ENCODE measurements at places on chromosomes 5 and 9.

DNA sequence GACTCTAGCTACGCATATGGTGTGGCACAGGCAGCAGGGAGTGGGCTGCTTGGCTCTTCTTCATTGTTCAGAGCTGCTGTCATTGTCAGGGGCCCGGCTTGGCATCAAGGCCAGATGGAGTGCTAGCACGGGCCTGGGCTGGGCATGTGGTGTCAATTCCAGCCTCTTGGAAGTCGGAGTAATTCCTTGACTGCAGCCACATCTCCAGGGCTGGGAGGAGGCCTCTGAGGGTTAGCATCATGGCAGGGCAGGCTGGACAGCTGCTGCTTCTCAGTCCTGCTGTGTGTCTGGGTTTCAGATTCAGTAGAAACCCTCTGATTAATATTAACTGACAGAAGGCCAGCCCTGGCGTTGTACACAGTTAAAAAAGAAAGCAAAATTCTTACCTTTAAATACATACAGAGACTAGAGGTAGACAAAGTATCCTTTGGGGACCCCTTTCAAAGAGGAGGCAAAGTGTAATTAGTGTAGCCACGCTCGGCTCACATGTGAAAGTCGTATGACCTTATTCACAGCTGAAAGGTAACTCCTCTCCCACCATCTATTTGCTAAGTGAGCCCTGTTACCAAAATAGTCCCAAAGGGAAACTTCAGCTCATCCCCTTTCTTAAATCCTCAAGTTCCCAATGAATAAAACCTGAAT, 126.4 kb downstream of the DOCK2 start:
- DNase-seq = no peak

DNA sequence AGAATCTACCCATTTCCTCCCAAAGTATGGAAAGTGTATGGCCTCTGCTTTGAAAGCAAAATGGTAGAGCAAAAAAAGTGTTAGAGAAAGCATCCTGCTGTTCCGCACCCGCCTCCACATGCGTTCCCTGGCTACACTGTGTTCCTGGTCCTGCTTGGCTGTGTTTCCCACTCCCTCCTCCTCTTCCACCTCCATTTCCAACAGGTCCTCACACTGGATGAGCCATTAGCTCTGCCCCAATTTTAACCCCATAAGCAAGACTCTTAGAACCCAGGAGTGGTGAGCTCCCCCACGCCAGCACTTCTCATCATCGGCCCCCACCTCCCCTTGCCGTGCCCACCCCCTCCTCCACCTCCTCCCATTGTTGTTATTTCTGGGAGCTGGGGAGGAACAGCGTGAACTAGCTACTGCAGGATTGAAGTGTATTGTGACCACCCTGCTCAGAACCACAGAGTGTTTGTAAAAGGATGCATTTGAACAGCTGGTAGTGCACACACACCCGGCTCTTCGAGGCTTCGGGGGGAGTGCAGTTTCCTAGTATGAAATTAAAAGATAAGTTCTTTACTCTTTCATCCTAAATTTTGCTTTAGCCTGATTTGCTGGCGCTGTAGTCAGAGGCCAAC, 120.0 kb downstream of the PDZD2 start:
- no peak for DNase-seq

DNA sequence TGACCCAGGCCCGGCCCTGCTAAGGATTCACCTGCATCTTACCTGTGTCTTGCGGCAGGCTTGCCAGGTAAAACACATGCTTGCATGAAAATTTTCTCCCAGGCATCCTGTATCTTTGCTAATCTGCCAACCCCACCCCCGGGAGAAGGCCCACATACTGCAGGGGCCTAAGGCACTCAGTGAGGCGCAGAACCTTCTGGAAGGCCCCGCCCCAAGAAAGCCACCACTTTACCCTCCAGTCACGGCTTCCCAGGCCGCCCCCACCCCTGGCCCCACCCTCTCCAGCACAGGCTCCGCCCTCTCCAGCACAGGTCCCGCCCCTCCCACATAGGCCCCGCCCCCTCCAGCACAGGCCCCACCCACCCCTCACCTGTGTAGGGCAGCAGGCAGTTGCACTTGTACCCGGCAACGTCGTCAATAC, 29.8 kb upstream of the SEC16A start:
- no peak for DNase-seq

DNA sequence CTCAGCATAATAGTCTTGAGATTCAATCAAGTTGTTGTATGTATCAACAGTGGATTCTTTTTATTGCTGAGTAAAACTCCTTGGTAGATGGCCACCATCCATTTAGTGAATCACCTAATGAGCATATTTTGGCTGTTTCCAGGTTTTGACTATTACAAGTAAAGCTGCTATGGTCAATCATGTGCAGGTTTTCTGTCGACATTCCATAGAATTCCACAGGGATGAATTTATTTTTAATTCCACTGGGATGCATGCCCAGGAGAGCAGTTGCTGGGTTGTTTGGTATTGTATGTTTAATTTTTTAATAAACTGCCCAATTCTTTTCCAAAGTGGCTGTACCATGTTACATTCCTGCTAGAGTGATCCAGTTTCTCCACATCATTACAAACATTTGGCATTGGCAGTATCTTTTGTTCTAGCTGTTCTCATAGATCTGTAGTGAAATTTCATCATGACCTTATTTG, 10.5 kb upstream of the S1PR3 start:
- DNase-seq = no peak

GRCh38 chr5:58666598-58667581, 84.0 kb downstream of the RAB3C start:
- no peak for DNase-seq

DNA sequence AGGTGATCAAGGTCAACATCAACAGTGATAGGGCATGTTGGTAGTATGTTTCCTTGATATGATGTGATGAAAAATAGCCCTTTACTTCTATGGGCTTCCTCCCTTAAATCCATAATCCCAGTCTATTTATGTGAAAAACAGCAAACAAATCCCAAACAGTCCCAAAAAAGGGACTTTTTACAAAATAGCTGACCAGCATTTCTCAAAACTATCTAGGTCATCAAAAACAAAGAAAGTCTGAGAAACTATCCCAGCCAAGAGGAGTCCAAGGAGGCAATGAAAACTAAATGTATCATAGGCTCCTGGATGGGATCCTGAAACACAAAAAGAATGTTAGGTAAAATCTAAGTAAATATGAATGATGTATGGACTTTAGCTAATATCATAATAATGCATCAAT, 71.2 kb downstream of the MARCHF3 start:
- DNase-seq = no peak

- no peak for DNase-seq
These were observed 30.3 kb upstream of the MAST4 start for GRCh38 chr5:66565878-66566277.

- no peak for DNase-seq
These were observed 15.6 kb upstream of the BTNL9 start for GRCh38 chr5:181024245-181025064.

- DNase-seq = no peak
These were observed 374.9 kb downstream of the TLE1 start for GRCh38 chr9:81314490-81314889.

DNA sequence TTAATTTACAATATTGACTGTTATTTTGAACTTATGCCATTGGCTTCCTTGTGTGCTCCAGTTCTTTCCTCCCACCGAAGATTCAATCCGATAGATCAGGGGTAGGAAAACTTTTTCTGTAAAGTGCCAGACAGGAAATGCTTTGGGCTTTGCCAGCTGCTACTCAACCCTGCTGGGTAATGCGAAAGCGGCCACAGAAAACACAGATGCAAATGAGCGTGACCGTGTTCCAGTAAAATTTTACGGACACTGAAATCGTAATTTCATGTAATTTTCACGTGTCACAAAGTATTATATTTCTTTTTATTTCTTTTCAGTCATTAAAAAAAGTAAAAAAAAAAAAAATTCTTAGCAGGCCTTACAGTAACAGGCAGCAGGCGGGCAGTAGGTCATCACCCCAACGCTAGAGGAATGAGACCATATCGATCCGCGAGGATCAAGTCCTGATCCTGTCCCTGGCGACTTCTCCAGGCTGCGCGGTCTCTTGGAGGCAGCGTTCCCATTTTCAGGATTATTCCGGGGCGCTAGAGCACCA, 599 bp downstream of the NMRK1 start:
- DNase-seq = no peak

DNA sequence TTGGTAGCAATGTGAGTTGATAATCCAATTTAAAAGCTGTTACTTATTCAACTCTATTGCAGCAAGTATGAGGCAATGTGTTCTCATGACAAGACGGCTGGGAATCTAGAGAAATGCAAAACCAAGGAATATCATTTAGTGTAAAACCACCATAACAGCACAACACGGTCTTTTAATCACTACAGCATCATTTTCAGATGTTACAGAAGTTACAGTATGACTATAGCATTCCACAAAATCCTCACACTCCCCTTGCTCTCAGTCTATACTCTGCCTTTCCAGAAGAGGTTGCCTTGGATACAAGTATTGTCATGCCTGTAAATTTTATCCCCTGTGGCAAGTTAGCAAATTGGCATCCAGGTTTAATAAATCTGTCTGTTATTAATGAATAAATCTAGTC, 28.6 kb upstream of the TAS2R1 start:
- DNase-seq = no peak

GRCh38 chr5:54001976-54002775, 308.2 kb downstream of the ARL15 start:
- DNase-seq = no peak

DNA sequence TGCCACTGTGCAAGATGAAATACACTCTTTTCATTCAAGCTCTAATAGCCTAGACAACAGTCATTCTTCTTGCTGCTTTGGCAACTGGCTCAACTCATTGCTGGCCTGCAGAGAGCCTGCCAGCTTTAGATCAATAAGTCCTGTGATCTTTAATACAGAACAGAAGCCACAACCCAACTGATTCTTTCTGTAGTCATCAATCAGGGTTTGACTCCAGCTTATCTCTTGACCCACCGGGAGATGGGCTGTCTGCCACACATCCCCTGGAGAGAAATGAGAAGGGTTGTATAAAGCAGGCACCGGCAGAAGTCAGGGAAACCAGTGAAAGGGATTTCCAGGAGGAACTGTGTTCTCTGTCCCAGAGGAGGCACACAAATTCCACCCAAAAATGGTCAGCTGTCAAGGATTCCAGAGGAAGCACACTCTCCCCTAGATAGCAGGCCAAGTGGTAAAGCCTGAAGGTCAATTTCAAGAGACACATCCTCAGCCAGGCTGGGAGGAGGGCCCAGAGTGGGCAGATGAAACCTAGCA, 24.5 kb downstream of the LHFPL2 start:
- DNase-seq = no peak

GRCh38 chr5:56705217-56705616, 110.1 kb upstream of the MAP3K1 start:
- DNase-seq = no peak

DNA sequence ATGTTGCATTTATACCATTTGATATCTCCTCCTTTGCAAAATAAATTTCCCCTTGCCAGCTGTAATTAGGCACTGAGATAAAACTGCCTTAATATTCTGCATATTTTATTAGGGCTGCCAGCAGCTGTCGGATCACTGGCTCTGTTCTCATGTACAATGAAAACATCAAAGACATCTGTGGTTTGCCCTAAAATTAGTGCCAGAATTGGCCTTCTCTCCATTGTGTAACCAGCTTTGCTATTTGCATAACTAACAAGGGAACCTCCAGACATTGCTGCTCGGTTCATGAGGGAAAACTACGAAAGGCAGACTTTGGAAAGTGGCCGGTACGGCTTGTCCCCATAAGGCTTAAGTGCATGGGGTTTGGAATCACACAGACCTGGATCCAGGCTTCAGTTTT, 45.5 kb upstream of the KIF2A start:
- no peak for DNase-seq

GRCh38 chr5:44713446-44713845, 95.3 kb upstream of the MRPS30 start:
- no peak for DNase-seq

DNA sequence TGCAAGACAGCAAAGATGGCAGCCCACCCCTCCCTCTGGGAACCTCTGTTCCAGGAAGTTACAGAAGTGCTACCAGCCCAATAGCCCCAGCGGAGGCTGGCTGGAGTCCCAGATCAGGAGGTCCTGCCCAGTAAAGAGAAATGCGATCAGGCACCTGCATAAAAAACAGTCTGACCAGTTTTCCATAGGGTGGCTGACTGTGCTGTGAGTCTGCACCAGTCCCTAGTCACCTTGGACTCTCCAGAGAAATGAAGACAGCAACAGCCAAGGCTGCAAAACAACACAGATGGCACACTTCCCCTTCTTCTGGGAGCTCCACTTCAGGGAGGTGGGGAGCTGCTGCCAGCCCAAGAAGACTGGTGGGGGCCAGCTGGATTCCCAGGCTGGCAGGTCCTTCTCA, 265.5 kb upstream of the PCSK5 start:
- no peak for DNase-seq

DNA sequence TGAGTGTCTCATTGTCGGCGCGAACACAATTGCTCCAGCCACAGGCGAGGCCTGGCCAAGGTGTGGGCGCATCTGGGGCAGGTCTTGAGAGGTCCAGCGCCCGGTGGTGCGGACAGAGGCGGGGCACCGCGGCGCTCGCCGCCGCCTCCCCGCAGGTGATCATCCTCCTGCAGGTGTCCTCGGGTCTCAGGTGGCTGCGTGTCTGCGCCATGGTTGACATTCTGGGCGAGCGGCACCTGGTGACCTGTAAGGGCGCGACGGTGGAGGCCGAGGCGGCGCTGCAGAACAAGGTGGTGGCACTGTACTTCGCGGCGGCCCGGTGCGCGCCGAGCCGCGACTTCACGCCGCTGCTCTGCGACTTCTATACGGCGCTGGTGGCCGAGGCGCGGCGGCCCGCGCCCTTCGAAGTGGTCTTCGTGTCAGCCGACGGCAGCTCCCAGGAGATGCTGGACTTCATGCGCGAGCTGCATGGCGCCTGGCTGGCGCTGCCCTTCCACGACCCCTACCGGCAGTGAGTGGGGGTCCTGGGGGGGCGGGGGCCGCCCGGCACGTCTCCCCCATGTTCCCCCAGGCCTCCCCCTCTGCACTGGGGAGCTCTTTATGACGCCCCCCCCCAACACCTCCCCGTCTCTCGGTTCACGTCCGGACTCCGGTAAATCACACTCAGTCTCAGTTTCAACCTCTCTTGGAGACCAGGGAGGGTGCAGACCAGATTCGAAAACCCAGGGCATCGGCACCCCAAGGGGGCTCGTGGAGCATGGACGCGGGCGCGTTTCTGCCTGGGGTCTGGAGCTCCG, 446 bp downstream of the NXNL2 start:
- DNase-seq = no peak

GRCh38 chr5:74660140-74660539, 19.6 kb upstream of the ENC1 start:
- DNase-seq = no peak

- DNase-seq = no peak
These were observed 133.0 kb upstream of the IQGAP2 start for GRCh38 chr5:76269932-76270610.

GRCh38 chr9:127188396-127188795, 66.0 kb upstream of the ANGPTL2 start:
- no peak for DNase-seq

DNA sequence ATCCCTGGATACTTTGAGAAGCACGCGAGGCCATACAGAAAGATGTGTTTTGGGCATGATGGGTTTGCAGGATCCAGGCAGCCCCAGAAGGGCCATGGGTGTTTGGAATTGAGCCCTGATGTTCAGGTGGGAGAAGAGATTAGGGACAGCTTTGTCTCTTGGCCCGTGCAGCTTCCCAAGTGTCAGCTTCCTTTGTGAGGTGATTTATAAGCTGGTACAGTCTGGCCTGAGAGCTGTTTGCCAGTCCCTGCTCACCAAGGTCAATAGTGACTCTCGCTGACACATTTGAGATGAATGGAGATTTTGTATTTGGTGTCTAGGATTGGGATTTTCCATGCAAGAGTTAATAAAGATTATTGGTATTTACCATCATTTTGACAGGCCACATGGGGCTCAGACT, 165.9 kb downstream of the ICE1 start:
- DNase-seq = no peak

GRCh38 chr5:135538261-135538660, 2.5 kb upstream of the NEUROG1 start:
- DNase-seq = no peak

GRCh38 chr5:30849931-30850710, 343.4 kb upstream of the CDH6 start:
- no peak for DNase-seq

All from stimulated activated CD8-positive, alpha-beta memory T cell treated with anti-CD3 and anti-CD28 coated beads, Interleukin-4, amount 100 ng/mL, for 1 hour (primary cell).